ENCODE measurements at places on chromosomes 2 and 18.

GRCh38 chr2:170895023-170895757 is 33.9 kb upstream of the GORASP2 start:
- DNase-seq: no peak

- no peak for DNase-seq
These were observed 28.4 kb upstream of the SLC3A1 start for GRCh38 chr2:44246840-44247369.

GRCh38 chr2:27284996-27285395 is 2.8 kb downstream of the TRIM54 start:
- DNase-seq: no peak

DNA sequence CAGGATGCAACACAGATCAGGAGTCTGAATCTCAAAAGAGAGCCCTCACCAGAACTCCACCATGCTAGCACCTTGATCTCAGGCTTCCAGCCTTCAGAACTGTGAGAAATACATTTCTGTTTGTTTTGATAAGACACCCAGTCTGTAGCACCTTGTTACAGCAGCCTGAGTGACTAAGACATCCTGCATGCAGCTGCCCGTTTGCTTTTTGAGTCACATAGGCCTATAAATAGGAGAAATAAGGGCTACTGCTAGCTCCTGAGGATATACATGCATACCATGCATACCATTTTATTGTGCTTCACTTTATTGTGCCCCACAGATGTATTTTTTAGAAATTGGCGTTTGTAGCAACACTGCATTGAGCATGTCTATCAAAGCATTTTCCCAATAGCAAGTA is 337.8 kb downstream of the CDH2 start:
- no peak for DNase-seq

DNA sequence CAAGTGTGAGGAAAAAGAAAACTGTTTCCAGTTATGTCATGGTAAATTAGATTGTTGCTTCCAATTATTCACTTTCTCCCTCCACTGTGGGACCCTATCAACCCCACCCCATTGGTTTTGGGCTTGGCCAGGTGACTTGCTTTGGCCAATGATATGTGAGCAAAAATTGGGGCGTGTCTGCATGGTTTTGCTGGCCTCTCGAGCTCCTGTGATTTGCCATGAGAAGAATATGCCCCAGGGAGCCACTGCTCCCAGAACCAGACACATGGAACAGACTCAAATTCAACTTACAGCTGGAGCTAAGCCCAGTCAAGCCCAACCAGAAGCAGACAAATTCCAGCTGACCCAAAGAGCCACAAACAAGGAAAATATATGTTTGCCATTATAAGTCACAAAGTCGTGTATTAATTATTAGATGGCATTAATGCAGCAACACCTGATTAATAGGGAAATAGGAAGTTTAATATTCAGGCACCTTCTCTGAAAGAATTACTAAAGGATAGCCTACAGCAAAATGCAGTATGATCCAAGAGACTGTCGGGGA is 248.9 kb downstream of the ANAPC1 start:
- no peak for DNase-seq

DNA sequence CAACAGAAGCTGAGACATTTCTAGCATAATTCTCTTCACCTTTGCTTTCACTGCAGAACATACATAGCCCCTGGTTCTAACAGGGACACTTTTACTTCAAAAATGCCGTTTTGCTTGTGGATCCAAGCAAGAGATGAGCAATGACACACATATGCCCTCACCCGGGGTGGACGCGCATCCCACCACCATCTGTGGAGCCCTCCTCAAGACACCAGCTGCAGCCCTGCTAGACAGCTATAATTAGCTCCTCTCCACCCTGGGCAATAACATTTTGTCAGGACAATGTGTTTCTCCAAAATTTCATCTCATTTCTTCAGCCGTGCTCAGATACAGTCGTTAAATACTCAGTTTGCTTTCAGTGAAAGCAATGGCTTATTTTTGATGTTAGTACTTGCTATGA is 368.7 kb upstream of the RAB6C start:
- DNase-seq: no peak

DNA sequence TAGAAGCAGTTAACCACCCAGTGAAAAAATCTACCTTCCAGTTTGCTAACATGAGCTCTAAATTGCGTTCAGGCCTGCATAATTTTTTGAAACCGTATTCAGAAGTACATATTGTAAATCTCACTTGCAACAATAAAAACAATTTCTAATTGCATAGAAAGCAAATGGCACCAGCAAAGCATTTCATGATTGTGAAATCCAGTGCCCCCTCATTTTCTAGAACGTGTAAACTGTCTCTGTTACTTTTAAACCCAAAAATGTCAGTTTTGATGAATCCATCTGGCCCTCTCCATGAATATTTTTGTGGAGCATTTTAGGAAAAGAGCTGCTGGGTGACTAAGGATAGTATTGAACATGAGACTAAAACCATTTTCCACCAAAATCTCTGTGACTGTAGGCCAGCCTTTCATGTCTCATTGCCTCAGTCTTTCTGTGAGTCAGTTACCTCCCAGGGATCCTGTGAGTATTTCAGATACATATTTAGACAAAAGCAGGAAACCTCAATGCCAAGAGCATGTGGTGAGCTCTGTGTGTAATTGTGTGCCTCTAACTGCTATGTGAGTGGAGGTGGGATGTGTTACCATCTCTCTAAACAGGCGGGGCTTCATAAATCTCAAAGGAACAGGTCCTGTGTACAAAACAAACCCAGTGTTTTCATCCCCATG is 477.8 kb upstream of the DCC start:
- no peak for DNase-seq

- no peak for DNase-seq
These were observed 1.3 kb upstream of the TRIB2 start for GRCh38 chr2:12715258-12716031.

- DNase-seq: no peak
These were observed 244.8 kb upstream of the COPS8 start for GRCh38 chr2:236840857-236841256.

DNA sequence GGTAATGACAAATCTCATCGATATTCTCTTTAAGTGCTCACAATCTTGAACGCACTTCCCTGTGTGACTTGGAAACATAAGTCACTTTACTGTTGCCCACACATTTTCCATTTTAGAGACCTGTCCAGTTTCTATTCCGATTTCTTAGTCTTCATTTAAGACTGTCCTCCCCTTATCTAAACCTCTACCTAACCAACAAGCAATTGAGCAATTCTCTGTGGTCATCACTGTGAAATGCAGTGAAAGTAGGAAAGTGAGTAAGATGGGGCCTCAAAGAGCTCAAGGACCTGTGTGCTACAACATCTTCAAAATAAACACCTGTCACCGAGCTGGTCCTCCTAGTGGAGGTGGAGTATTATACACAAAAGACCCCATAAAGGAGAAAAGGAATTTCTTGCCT is 184.4 kb downstream of the CNTNAP5 start:
- DNase-seq: no peak

- no peak for DNase-seq
These were observed 311.0 kb downstream of the NDUFA10 start for GRCh38 chr2:239714116-239714515.

DNA sequence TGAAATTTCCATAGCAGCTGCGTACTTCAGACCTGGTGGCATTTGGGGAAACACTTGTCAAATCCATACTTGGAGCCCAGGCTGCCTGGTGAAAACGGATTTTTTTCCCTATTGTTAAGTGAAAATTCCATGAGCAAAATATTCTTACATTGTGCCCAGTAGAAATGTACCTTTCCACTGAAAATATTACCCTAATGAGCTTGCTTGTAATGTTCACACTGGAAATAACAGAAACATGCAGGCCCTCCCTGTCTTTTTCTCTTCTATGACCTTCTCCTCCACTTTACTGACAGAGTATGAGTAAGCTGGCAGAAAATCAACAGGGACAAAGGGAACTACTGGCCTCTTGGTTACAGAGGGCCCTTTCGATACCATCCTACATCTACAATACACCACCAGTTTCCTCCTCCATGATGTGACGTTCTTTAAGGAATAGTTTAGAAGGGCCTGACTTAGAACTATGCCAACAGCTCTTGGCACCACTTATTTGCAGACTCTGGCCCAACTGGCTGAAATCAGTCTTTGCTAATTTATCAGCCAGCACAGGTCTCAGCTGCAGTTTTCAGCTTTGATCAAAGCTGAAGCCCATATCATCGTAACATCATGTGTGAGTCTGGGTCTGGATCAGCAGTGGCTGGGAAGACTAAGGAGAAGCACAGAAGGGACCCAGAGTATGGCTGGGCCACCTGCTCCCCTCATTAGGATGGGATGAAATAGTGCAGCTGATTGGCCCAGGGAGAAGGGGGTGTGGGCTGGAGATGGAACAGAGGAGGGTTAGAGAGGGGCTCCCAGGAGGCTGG is 272.2 kb upstream of the ID2 start:
- no peak for DNase-seq

- DNase-seq: no peak
These were observed 42.9 kb downstream of the NCK2 start for GRCh38 chr2:105787376-105788318.

DNA sequence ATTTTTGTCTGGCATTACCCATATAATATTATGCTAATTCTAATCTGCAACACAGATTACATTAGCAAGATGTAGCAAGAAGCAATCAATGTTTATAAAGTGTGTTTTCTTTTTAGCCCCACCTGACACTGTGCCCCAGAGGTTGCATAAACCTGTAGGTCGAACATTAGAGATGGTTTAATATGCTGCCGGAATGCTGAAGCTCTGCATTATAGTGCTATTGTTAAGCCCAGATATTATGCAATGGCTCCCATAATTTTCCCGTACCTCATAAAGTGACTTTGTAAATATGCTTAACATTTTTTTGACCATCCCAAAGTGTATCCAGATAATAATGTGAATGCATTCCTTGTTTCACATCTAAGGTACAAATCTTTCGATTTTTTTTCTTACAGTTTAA is 109.3 kb upstream of the MAP4K3 start:
- DNase-seq: no peak

DNA sequence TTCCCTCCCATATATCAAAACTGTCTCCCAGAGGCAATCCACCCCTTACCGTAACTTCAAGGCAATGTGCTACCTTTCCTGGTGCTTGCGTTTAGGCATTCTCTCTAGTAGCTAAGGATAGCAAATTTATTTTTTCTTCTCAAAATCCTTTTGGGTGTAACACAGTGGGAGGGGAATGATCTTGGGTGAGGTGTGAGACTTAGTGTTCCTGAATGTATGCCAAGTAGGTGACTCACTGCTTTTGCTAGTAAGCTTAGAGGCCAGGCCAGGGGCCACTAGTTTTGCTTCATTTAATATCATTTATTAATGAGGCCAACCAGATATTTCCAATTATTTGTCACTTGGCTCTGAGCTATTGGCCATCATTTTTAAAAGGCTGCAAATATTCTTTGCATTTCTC is 135.5 kb downstream of the NAPG start:
- no peak for DNase-seq

GRCh38 chr2:187552828-187553681 is 1.2 kb downstream of the TFPI start:
- DNase-seq: no peak

GRCh38 chr18:21457179-21457535 is 143.3 kb downstream of the ESCO1 start:
- DNase-seq: no peak

DNA sequence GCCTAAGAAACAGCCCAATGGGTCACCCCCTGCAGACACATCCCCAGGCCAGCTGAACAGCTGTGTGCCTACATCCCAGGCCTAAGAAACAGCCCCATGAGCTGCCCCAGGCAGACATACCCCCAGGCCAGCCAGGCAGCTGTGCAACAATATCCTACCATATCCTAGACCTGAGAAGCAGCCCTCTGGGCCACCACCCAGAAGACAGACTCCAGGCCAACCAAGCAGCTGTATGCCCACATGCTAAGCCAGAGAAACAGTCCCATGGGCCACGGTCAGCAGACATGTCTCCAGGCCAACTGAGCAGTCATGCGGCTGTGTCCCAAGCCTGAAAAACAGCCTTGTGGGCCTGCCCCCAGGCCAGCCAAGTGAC is 205.5 kb downstream of the ATAD2B start:
- no peak for DNase-seq

DNA sequence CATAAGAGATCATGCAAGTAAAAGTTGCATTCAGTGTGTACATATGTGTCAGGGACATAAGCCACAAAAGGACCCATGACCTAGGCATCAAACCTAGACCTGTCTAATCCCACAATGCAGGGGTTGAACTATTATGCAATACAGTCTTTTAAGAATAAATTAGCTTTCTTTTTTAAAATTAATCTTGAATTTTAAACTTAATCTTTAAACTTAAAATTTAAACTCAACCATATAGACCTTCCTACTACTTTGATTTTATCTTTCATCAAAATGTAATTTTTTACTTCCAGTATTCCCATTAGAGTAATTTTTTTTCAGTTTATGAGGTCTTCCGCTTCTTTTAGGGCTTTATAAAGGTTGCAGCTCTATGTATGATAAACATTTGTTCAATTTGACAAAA is 702.9 kb downstream of the SUCLG1 start:
- DNase-seq: no peak

DNA sequence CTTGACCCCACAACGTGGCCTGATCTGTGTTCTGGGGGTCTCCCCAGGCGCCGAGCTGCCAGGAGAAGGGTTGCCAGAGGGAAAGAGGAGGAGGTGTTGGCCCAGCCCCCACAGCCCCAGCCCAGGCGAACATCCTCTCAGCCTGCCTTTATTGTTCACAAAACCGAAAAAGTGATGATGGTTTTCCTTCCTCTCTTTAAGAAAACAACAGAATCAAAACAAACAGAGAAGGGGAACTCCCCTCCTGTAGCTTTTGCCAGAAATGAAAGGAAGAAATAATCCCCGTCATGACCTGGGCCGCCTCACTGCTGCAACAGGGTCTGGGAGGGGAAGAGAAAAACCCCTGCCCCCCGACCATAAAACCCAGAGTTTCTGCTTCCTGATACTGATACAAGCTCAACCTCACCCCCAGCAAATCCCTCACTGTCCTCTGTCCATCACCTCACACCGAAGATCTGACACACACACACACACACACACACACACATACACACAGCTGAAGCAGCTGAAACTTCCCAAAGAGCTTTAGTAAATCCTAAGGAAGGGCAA is 52.0 kb downstream of the ZFP36L2 start:
- peak; percentile 84 for DNase-seq

DNA sequence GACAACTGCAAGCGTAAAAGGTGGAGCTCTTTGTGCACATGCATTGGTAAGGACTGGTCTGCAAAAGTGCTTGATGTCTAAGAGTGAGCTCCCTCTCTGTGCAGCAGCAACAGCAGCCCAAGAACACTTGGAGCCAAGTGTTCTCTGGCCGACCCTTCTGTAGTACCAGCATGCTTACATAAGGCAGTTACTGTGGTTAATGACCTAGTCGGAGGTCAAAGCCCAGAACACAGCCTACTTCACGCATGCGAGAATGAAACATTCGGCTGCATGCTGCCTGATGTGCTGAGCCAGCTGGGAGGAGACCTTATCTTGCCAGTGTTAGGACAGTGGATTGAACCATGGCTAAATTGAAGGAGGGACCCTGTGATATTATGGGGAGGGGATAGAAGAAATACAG is 21.3 kb downstream of the NCAPH start:
- DNase-seq: no peak

GRCh38 chr2:165401285-165401852 is 68.1 kb upstream of the CSRNP3 start:
- DNase-seq: no peak

DNA sequence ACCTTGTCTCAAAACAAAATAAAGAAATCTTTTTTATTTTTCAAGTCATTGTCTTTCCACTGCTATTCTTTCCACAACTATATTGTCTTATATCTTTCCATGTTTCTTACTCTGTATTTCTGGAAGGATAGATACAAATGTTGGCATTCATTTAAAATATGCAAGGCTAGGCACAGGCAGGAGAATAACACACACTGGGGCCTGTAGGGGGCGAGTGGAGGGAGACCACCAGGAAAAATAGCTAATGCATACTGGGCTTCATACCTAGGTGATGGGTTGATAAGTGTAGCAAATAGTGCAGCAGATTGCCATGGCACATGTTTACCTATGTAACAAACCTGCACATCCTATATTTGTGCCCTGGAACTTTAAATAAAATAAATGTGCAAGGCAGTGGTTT is 9.6 kb downstream of the MRPL30 start:
- no peak for DNase-seq

Measured in stimulated activated naive CD8-positive, alpha-beta T cell treated with anti-CD3 and anti-CD28 coated beads, Interleukin-15, amount 100 ng/mL, for 72 hours (primary cell).